ENCODE measurements at places on chromosomes 2 and 18.

DNA sequence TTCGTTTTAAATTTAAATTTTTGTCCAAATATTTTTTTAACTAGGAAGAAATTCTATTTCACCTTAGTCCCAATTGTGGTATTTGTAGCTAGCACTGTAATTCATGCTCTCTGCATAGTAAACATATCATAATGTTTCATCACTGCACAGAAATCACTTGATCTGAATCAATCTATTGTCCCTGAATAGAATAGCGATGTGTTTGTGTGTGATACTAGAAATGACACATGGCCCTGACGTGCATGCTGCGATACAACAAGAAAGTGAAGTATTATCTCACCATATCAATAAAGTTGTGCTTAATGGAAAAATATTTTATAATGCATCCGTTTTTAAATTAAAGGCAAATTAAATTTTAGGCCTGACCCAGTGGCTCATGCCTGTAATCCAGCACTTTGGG lies 10.0 kb downstream of the TTL start:
- DNase-seq = no peak

- DNase-seq = no peak
Observed at GRCh38 chr2:54577944-54578647, 122.0 kb downstream of the SPTBN1 start.

GRCh38 chr18:61901323-61901986 lies 8.6 kb upstream of the RNF152 start:
- DNase-seq = no peak

GRCh38 chr2:25514043-25514637 lies 159.2 kb downstream of the DTNB start:
- no peak for DNase-seq

- no peak for DNase-seq
Observed at GRCh38 chr2:173148520-173148919, 72.9 kb downstream of the MAP3K20 start.

- DNase-seq = no peak
Observed at GRCh38 chr18:429030-429429, 71.5 kb downstream of the COLEC12 start.

GRCh38 chr2:68940369-68940768 lies 12.3 kb downstream of the GKN2 start:
- no peak for DNase-seq

- DNase-seq = no peak
Observed at GRCh38 chr2:239548965-239549595, 148.3 kb upstream of the HDAC4 start.

- DNase-seq = no peak
Observed at GRCh38 chr18:471716-472115, 28.8 kb downstream of the COLEC12 start.

DNA sequence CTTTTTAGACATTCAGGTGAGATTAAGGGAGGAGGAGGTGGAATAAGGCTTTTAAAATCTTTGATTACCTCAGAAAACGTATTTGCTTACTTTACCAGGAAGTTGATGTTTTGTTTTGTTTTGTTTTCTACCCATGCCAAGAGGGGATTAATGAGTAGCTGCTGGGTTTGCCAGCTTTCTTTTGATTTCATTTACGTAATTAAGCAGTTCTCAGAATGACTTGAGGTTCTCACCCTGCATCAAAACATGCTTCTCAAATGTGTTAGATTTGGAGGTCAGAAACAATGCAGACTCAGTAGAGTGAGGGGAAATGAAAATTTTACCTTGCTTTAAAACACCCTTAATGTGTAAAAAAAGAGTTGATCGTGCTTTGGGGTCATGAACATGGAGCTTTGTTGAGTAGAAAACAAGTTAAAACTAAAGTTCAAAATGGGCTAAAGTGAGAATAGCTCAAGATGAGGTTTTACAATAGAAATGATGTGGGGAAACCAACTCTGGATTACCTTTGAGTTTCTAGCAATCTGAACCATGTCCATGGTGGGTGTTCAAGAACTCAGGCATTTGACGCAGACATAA lies 217.1 kb upstream of the EPAS1 start:
- DNase-seq = no peak

DNA sequence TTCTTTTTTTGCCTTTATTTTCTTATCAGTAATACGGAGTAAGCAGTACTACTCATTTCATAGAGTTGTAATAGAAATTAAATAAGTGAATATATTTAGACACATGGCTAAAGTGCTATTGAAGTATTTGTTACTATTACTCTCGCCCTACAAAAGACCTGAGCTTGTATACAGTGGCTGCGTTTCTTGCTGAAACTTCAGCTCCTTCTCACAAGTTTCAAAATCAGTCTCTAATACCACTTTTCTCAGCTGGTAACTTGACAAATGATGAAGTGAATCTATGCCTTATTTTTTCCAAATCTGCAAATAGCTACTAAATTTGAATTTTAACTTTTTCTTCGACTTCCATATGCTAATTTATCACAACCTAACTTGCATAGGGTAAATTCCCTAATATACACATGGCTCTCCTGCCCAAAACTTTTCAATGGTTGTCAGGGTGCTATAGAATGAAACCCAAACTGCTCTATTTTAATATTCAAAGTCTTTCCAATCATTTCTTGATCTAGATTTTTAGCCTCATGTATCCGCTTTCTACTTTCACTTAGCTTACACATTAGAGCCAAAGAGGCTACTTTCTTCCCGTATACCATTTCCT lies 347.8 kb upstream of the GULP1 start:
- no peak for DNase-seq

- no peak for DNase-seq
Observed at GRCh38 chr2:127157651-127158485, 50.9 kb upstream of the BIN1 start.

DNA sequence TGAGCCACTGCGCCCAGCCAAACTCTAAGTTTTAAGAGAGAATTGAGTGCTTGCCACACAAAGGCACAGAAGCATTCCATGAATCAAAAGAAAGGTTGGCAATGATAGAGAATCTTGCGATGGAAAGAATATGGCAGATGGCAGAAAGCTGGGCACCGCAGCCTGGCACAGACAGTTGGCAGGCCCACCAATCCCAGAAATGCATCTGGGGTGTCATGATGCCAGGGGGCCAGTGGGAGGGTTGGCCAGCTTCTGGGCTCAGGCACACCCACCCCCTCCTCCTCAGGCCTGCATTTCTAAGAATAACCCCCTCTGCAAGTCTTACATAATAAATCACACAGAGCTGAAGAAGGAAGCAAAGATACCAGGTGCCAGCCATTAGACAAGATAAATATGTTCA lies 19.6 kb downstream of the ZNF2 start:
- no peak for DNase-seq

DNA sequence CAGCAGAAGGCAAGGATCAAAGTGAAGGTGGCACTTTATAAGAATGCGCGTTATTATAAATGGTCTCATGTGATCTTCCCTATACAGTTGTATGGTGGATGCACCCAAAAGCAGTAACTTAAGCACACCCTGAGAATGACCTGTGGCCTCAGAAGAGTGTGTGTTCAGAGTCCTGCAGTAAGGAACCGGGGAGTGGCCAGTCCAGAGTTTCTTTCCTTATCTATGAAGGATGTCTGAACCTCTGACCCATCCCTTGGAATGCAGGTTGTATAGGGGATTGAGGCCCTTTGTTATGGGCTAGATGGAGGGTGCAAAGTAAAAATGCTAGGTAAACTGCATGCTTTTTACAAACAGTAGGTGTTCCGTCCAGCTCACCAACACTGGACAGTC lies 43.6 kb upstream of the ANKRD44 start:
- DNase-seq = no peak

DNA sequence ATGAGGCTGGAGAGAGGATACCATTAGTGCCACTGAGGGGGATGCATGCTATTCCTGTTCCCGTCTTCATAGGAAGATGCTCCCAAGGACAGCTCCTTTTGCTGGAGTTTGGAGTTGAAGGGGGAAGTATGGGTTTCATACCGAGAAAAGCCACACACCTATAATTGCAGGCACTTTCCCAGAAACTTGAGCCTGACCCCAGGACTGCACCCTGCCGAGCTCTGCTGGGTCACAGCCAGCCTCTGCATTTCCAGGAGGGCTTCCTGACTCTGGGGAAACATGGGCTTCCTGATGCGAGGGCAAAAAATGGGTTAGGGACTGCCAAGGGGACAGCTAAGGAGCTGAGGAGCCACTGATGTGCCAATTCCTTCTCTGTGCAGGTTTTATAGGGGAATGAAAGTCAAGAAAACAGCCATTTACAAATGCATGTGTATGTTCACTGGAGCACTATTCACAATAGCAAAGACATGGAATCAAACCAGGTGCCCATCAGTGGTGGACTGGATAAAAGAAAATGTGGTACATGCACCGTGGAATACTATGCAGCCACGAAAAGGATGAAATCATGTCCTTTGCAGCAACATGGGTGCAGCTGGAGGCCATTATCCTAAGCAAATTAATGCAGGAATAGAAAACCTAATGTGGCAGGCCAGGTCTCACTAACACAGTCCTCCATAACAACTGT lies 104.5 kb downstream of the ACAA2 start:
- DNase-seq = no peak

DNA sequence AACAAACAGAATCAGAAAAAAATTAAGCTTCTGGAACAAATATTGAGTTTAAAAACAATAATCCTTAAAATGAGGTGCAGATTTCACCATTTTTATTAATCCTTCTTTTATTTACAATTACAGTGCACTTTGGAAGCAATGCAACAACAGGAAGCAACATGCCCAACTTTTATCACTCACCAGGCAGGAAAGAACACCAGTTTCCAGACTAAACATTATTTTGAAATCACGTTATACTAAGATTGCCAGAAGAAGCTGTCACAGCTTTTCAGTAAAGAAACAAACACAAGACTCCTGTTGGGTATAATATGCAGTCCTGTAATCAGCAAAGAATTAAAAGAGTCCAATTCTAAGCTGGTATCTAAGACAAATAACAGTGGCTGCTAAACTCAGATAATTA lies 137.9 kb upstream of the ZC3H15 start:
- no peak for DNase-seq

DNA sequence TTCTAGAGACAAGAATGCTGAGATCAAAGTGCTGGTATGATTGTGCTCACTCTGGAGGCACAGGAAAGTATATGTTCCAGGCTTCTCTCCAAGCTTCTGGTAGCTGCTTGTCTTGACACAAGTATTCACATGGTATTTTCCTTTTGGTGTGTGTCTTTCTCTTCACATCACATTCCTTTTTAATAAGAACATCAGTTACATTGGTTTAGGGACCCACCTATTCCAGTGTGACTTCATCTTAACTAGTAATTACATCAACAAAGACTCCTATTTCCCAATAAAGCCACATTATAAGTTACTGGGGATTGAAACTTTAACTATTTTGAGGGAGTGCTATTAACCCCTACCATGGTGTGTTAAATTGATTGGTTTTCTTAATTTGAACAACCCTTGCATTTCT lies 119.1 kb downstream of the FSIP2 start:
- no peak for DNase-seq

GRCh38 chr2:134782792-134783191 lies 55.6 kb upstream of the ACMSD start:
- DNase-seq = no peak

DNA sequence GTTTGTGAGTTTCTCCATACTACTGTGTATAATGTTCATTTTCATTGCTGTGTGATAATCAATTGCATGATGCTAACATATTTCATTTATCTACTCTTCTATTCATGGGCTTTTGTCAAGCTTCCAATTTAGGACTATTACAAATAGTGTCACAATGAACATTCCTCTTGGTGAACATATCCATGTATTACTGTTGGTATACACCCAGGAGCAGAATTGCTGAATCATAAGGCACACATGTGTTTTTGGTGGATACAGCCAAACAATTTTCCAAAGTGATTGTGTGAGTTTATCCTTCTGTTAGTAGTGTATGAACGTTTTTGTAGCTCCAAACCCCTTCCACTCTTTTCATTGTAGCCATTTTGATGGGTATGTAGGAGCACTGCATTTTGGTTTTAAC lies 101.6 kb upstream of the COPS8 start:
- DNase-seq = no peak

DNA sequence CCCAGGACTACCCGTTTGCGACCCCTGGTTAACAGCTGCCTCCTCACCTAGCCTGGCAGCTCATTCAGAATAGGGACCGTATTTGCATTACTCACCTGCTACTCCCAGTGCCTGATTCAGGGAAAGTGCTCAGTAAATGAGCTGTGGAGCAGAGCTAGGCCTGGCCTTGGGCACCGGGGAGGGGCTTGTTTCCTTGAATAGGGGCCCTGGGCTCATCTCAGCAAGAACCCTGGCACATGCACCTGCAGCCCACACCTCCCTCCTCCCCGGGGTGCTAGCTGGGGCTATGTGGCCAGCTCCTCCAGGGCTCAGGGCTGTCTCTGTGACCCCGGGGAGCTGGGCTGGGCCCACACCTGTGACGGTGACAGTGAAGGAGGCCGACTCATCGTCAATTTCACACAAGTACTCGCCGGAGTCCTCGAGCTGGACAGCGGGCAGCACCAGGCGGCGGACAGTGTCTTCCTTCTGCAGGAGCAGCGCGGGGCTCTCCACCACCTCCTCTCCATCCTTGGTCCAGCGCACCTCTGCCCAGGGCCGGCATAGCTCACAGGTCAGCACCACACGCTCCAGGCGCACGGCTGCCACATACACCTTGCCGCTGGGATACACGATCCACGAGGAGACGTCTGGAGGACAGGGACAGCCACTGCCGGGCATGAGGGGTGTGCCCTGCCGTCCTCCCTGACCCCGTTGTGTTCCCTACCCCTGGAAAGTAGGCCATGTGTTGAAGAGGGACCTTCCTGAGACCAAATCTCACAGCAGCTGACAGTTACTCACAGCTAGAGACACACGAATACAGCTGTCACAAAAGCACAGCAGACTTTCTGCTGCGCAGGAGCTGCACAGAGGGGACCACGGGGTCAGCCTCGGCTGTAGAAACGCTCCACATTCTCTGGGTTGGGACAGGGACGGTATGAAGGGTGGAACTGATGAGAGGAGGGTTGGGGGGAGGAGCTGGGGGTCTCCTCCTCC lies 9.0 kb downstream of the OBSL1 start:
- DNase-seq = no peak

GRCh38 chr2:201794294-201794693 lies 12.0 kb upstream of the CDK15 start:
- DNase-seq = no peak

DNA sequence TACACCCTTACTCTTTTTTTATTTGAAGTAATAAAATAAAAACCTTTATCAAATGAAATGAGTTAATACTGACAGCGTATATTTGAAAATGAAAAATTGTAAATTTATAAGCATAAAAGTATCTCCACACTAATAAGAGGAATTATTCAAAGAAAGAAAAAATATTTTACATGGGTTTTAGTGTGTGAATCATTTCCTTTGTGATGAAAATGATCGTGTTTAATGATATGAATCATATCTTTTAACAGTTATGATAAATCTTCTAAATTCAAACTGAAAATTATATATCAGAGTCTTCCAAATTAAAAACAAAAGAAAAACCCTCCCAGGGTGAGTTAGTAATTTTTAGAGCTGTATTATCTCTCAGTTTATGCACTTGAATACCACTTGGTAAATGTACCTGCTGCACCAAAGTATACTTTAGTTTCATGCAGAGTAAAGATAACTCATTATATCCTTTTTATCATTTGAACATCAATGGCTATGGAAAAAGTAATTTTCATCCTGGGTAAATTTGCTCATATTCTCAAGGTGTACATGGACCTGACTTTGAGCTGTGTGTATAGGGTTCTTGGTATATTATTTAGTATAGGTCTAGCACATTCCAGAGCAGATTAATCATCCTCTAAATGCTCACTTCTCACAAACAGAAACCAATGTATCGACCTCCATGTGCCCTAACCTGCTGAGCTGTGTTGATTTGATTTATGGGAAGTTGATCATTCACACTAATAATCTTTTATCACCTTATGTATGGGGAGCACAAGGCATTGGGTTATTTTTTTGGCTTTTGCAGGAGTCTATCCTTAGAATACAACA lies 98.7 kb upstream of the VWC2L start:
- DNase-seq = no peak

All from NCI-H1048 (cell line).